ENCODE measurements at places on chromosomes 5 and 9. TPM values are rescaled to one million over a fixed set of nuclear protein-coding genes. Genes with fewer than 3 reads are reported as not detected.

ABLIM3 gene
- total RNA-seq: 31.4 TPM

OR1L4 gene
- total RNA-seq: not detected

CYSRT1 gene
- not detected for total RNA-seq

PCDHB6 gene
- total RNA-seq: 1.6 TPM

LCN2 gene
- total RNA-seq: 0.69 TPM

KCTD16 gene
- 0.46 TPM for total RNA-seq

C1QTNF3 gene
- 31.3 TPM for total RNA-seq

CCDC187 gene
- not detected for total RNA-seq

PALM2AKAP2 gene
- total RNA-seq: 101 TPM

TCERG1 gene
- total RNA-seq: 41.7 TPM

SLC6A18 gene
- total RNA-seq: not detected

FBP2 gene
- total RNA-seq: not detected

ALDOB gene
- total RNA-seq: not detected

TUSC1 gene
- total RNA-seq: 23.1 TPM

WDR5 gene
- 17.1 TPM for total RNA-seq

GFI1B gene
- not detected for total RNA-seq

PCDHGA6 gene
- total RNA-seq: 7.9 TPM

THG1L gene
- 7.4 TPM for total RNA-seq

IL9 gene
- not detected for total RNA-seq

SMIM27 gene
- total RNA-seq: 10.7 TPM

HACD4 gene
- 1.6 TPM for total RNA-seq

GOLGA2 gene
- total RNA-seq: 130 TPM

MCTP1 gene
- 38.9 TPM for total RNA-seq

STPG3 gene
- not detected for total RNA-seq

TLX3 gene
- total RNA-seq: not detected

SOX30 gene
- 0.23 TPM for total RNA-seq

FOXD4L6 gene
- not detected for total RNA-seq

ITGA1 gene
- total RNA-seq: 134 TPM

PRR7 gene
- 2.0 TPM for total RNA-seq

PPIP5K2 gene
- 57.9 TPM for total RNA-seq

FAM221B gene
- total RNA-seq: not detected

ANGPTL2 gene
- 45.7 TPM for total RNA-seq

LMX1B gene
- 1.4 TPM for total RNA-seq

EIF4E1B gene
- total RNA-seq: not detected

PCDHGA10 gene
- 5.7 TPM for total RNA-seq

PCDHGA7 gene
- 4.0 TPM for total RNA-seq

ADAMTSL1 gene
- 26.7 TPM for total RNA-seq

ANP32B gene
- total RNA-seq: 98.0 TPM

All from posterior vena cava (tissue), 2 donors.